ENCODE measurements at places on chromosomes 3 and 15.

DNA sequence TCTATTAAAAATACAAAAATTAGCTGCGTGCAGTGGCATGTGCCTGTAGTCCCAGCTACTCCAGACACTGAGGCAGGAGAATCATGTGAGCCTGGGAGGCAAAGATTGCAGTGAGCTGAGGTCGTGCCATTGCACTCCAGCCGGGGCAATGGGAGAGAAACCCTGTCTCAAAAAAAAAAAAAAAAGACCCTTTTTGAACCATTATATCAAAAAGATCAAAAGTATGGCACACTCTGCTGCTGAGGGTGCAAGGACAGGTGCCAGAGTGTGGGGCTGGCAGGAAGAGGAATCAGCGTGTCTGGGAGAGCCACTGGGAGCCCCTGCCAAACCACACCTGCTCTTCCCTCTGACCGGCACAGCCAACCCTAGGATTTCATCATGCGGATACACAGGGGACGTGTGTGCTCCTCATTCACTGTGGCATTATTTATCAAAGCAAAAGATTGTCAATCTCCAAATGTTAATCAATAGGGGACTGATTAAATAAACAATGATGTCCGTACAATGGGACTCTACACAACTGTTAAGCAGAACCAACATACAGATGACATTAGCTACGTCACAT, 147.3 kb upstream of the TLE3 start:
- no peak for DNase-seq

DNA sequence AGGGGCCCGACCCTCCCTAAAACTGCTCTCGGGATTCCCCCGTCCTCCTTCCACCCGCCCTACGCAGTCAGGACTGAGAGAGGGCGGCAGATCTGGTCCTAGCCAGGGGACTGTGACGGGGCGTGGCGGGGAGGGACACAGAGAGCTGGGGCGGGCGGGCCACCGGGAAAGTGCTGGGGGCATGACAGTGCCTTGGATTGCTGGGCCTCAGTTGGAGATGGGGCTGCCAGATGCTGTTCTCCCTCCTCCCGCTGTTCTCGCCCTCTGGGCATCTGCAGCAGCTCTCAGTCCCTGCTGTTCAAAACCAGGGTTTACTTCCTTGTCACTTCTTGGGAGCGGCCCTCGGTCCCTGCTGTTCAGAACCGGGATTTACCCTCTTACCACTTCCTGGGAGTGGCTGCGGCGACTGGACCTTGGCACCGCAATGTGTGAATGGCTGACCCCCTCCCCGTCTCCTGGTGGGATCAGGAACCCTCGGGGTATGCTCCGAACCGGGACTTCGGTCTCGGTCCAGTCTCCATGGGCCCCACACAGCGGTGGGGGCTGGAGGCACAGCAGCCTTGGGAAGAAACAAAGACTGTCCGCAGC, 1.8 kb upstream of the RPP25 start:
- DNase-seq = peak; percentile 30

GRCh38 chr3:147930232-147930807, 521.2 kb downstream of the ZIC1 start:
- DNase-seq = no peak

DNA sequence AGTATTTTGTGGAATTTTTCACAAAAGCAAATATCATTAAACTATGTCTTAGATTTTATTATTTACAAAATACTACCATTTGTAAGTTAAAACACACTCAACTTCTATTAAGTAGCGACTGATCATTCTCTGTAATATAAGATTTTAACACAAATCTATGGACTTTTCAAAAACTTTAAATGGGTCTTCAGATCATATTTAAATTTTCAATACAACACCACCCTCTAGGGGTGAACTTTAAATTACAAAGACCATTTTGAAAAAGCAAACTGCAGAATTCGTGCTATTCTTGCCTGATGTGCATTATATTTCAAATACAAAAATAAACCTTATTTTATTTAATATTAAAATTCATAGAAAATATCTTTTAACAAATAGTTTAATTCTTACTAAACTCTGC, 8.2 kb upstream of the VGLL4 start:
- DNase-seq = no peak

DNA sequence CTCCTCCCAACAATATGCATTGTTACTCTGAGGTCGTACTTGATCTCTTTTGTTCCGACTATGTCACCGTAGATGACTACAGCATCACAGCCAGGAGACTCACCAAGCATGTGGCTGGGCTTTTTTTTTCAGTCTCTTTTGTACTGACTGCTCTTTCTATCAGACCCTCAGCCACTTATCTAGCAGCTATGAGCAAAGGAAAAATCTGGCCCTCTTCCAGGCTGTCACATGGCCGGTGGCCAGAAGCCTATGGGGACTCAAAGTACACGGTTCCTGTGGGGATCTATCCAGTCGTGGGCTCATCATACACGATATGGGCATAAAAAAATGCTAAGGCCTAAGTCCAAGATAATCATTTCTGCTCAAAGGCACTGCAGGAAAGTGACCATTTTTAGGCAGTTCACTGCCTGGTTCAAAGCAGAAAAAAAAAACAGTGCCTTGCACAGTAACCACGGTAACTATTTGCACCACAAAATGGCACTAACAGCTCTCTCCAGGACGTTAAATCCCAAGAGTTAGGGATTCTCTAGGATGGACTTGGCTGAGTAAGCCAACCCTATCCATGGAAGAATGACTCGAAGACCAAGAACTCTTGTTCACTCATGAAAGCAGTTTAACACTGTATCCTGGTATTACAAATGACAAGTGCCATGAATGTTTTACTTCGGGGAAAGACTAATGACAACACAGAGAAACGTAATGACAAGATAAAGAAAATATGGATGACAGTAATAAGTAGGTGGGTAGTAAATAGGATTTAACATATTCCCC, 50.3 kb downstream of the SHQ1 start:
- no peak for DNase-seq

DNA sequence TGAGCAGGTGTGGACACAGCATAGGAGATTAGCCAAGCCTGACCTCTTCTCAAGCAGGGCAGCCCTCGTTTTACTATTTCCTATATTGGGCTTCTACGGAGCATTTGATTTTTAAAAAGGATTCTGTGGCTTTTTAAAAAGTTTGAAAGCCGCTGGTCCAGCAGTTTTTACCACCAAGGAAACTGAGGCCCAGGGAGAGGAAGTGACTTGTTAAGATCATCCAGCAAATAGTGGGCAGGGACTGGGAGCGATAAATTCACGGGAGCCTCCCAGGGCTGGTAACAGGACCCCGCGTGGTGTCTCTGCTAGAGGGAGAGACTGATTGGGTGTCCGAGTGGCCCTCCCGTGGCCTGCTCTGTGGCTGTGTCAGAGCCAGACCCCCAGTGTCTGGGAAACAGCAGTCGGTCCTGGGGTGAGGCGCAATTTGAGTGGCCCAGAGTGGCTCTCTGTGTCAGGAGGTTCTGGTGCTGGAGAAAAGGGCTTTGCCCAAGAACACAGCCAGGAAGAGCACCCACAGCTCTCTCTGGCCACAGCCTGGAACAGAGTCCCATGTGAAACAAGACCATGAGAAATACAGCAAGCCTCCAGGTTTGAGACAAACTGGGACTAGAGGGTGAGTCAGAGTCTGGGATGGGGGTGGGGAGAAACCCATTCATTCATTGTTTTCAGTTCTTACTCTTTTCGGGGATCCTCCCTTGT, 4.2 kb downstream of the FURIN start:
- no peak for DNase-seq

DNA sequence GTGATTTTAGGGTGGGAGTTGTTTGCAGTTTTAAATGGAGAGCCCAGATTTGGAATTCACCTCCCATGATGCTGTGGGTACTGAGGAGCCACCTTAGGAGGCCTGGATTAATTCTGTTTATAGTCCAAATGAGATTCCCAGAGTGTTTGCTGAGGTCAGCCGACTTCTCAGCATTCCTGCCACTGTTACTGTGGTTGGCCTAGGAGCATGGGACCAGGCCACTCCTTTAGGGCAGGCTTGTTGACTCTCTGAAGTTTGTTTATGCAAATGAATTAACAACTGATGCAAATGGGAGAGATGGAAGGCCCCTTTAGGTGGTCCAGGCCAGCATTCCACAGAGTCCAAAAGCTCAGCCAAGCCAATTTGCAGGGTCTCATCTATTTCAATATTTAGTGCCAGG, 46.1 kb downstream of the CACNA2D3 start:
- DNase-seq = no peak

GRCh38 chr15:65909831-65910230, 40.5 kb downstream of the RAB11A start:
- DNase-seq = no peak

- no peak for DNase-seq
These were observed 275.7 kb upstream of the THBS1 start for GRCh38 chr15:39304931-39305728.

DNA sequence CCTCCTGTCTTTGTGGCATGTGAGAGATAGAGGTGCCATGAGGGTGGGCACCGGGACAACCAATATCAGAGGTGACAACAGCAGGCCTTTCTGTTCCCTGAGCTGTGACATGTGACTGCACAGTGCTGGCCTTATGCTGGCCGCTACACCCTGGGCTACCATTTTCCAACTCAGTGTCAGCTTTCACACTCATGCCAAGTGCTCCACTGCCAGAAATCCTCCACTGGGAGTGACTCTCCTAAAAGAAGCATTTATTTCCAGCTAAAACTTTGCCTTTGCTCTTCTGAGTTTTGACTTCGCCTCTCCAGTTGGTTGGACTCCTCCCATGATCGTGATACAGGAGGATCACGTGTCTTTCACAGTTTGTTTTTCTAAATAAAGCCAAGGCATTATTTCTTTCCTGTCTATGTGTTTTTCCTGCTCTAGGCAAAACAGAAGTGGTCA, 31.4 kb downstream of the CA12 start:
- DNase-seq = no peak

DNA sequence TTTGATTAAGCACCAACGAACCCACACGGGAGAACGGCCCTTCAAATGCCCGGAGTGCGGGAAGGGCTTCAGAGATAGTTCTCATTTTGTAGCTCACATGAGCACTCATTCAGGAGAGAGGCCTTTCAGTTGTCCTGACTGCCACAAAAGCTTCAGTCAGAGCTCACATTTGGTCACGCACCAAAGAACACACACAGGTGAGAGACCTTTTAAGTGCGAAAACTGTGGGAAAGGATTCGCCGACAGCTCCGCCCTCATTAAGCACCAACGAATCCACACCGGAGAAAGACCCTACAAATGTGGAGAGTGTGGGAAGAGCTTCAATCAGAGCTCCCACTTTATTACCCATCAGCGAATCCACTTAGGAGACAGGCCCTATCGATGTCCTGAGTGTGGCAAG, 8.7 kb downstream of the ZNF774 start:
- DNase-seq = no peak

DNA sequence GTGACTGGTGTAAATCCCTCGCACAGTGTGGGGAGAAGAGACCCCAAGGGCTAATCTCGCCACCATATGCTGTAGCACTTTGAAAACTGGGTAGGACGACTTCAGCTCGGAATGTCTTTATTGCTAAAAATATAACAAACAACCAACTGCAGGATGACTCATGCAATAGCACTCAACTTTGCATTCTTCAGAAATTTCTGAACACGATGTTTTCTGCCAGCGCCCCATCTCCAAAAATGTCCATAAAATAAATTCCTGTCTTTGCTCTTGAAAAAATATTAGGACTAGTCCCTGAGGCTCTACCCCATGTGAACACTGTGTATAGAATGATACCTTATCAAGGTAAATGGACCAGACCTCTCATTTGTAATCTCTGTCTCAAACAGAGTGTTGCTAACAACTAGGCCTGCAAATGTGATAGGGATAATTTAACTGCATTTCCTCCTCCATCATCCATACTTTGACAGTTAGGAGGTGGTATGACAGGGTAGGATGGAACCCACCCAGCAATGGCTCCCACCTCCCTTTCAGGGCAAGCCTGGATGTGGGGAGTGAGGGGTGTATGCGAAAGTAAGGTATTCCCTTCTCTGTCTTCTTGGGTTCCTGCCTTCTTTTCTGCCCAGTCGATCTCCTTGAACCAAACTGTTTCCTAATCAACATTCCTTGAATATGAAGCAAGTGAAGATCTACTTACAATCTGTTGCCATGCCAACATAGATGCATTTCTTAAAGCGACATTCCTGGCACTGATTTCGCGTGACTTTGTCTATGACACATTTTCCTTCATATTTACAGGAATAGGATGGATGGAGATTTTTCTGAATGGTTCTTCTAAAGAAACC, 201.1 kb downstream of the NR1D2 start:
- no peak for DNase-seq

- DNase-seq = no peak
These were observed 153.9 kb downstream of the PCCB start for GRCh38 chr3:136404056-136404455.

DNA sequence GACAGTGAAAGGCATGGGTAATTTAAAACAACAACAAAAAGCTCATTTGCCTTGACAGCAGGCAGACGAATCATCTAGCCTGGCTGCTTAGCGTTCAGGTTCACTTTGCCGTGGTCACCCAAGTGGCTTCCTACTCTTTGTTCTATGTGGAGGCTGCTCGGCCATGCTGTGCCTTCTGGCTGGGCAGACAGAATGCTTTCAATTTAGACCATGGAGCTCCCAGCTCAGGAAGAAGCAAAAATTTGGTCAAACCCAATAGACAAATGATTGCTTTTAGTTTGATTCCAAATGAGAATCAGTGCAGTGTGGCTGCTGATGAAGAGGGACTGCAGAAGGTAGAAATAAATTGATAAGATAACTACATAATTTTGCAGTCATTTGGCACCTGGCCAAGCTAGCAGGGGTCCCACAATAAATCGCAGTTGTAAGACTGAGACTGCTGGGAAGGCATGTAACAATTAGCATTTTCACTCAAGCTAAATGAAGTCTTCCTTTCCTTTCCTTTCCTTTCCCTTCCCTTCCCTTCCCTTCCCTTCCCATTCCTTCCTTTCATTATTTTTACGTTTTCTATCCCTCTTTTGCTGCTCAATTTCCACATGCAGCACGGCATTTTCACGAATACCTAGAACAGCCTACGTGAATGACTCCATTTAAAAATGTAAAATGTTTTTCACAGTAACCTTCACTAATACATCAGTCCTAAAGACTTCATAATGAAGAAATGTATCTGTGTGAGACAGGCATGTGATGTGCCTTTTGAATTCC, 360.4 kb upstream of the TGFBR2 start:
- no peak for DNase-seq

DNA sequence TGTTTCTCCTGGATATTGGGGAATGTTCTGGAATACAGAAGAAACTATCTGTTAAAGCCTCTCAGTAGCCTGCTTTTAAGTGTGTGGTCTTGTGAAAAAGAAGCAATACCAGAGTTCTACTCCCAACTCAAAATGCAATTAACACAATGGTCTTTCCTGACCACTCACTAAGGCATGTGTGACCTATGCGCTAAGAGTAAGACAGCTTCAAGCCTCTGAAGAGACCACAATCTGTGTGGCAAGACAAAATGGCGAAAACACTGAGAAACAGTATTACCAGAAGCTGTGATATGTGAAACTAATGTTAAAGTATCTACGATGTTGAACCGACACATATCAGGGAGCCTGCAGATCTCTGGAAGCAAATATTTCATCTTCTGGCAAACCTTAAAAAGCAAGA, 33.8 kb downstream of the RYK start:
- DNase-seq = no peak

- no peak for DNase-seq
These were observed 26.8 kb upstream of the SLCO2A1 start for GRCh38 chr3:134056464-134056891.

GRCh38 chr3:103991461-103992115, 1375.1 kb upstream of the ALCAM start:
- no peak for DNase-seq

GRCh38 chr15:91548549-91548948, 305.0 kb upstream of the SLCO3A1 start:
- DNase-seq = no peak

All from left hindlimb (tissue), 1 donor.